ENCODE measurements at places on chromosomes 12 and 14.

GRCh38 chr12:89566615-89567014 lies 40.8 kb upstream of the POC1B start:
- no peak for DNase-seq

DNA sequence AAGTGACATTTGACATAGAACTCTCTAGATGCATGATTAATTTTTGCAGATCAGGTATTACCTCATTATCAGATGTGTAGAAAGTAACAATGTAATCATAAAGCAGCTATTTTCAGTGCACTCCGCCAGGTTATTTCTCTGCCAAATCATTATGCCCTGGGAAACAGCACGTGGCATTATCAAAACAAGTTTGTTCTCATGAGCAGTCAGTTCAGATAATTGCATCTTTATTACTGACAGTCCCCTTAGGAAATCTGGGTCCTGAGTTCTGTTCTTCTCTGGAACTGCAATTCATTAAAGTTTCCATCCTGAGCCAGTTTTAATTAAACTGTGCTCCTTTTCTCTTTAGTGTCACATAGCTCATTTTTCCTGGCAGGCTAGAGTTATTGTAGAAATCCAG lies 94.7 kb upstream of the KRR1 start:
- DNase-seq, result no peak

- DNase-seq, result no peak
Observed at GRCh38 chr12:14612898-14613445, 45.3 kb upstream of the PLBD1 start.

GRCh38 chr12:14315501-14315900 lies 50.0 kb upstream of the ATF7IP start:
- DNase-seq, result no peak

GRCh38 chr14:38481952-38482678 lies 226.2 kb upstream of the CLEC14A start:
- no peak for DNase-seq

- DNase-seq, result no peak
Observed at GRCh38 chr12:94509317-94509716, 49.6 kb upstream of the CEP83 start.

DNA sequence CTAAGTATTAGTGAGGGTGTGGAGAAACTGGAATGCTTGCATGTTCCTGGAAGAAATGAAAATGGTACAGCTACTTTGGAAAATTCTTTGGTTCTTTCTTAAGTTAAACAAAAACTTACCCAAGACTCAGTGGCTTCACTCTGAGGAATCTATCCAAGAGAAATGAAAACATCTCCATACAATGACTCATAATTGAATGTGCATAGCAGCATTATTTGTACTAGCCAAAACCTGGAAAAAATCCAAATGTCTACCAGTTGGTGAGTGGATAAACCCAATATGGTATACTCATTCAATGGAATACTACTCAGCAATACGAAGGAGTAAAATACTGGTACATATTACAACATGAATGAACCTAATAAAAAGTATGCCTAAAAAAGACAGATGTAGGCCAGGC lies 18.0 kb upstream of the CRACR2A start:
- DNase-seq, result no peak

- peak; percentile 52 for DNase-seq
Observed at GRCh38 chr12:114013575-114014345, 47.6 kb upstream of the RBM19 start.

- DNase-seq, result no peak
Observed at GRCh38 chr14:70920608-70921007, 13.3 kb downstream of the PCNX1 start.

- no peak for DNase-seq
Observed at GRCh38 chr14:74571901-74572725, 39.9 kb downstream of the LTBP2 start.

DNA sequence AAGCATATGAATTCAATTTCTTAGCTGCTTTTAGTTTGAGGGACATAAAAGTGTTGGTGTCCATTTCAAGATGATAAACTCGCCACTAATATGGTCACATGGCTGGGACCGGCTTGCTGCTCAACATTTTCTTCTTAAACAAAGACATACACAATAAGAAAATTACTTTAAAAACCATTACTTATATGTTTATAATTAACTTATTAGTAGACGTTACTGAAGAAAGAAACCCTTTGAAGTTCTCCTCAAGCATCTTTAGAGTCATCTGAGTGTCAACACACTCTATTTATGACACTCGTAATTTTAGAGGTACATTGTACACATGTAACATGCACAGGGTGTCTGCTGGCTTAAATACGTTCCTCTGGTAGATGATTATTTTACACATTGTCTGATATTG lies 74.7 kb downstream of the BMP4 start:
- DNase-seq, result no peak

GRCh38 chr14:20751963-20752562 lies 6.4 kb downstream of the EDDM3A start:
- no peak for DNase-seq

DNA sequence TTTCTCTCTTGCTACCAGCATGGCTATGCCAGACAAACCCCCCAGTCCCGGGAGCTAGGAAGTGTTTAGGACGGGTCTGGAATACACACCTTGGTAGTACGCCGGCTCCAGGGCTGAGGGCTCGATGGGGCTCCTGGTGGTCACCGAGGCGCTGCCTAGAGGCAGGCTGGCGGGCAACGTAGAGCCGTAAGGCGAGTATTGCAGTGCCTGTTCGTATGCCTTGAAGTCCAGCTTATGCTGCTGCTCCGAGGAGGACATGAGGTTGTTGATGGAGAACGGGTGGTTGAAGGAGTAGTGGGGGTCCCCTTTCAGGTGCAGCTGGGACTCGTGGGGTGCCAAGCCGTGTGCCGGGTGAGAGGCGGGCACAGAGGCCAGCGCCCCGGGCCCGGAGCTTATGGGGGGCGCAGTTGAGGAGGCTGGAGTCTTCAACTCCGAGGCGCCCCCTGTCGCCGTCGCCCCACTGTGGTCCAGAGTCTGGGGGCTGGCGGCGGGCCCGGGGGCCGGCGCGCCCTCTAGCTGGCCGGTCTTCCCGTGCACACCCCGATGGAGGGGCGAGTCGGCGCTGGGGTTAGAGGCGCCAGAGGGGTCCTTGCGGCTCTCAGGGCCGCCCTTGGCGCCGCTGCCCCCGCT lies 3.6 kb downstream of the FOXA1 start:
- DNase-seq, result peak; percentile 82

GRCh38 chr14:93941293-93941910 lies 14.3 kb downstream of the FAM181A start:
- no peak for DNase-seq

DNA sequence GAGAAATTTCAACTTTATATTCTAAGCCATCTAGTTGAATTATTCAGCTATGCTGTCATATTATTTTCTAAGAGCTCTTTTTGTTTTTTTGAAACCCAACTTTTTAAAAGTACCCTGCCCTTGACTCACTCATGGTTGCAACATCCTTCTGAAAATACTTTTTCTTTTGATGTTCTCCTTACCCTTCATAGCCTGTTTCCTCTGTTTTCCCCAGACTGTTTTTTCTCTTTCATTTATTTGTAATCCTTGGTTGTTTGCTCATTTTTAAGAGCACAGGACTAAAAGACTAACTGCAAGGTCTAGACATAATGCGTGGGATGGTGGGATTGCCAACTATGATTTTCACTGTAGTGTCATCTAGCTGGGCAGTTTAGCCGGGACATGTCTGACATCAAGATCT lies 21.2 kb upstream of the CDKL1 start:
- no peak for DNase-seq

GRCh38 chr12:113162102-113163029 lies 12.8 kb downstream of the CFAP73 start:
- DNase-seq, result peak; percentile 38

- no peak for DNase-seq
Observed at GRCh38 chr14:25394356-25394755, 344.4 kb upstream of the STXBP6 start.

- no peak for DNase-seq
Observed at GRCh38 chr14:22537436-22538310, 51.4 kb downstream of the DAD1 start.

DNA sequence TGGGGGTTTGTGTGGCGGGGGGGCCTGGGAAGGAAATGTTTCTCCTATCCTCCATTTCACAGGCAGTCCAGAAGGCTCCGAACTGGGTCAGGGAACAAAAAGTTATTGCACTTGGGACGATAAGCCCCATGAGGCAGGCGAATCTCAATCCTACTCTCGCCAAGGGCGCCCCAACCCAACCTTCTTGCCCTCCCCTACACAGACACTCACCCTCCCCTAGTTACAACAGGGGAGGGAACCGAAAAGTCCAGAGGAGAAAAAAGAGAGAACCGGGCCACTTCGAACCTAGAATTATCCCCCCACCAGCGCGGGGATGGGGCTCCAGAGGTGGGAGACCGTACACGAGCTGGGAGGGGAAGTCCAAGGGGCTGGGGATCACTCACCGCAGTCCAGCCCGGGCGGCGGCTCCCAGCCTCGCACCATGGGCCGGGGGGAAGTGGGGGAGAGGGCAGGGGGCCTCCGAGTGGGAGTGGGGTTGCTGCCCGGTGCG lies 357 bp downstream of the HOMEZ start:
- DNase-seq, result no peak

DNA sequence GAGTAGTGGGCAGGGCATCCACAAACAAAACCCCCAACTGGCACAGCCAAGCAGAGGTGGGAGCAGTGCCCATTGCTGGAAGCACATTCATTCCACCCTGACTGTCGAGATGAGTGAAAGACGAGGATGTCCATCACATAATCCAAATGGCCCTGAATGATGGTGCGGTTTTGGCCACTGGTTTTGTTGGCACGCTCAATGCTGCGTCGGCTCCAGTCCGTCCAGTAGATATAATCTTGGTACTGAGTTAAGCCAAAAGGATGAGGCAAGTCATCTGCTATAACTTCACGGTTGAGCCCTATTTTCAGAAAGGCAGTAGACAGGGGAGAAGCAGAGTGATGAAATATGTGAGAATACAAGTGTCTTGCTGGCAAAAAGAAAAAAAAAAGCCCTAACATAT lies 88.1 kb downstream of the BCL2L14 start:
- DNase-seq, result no peak

- no peak for DNase-seq
Observed at GRCh38 chr12:19978193-19978592, 390.1 kb upstream of the PDE3A start.

DNA sequence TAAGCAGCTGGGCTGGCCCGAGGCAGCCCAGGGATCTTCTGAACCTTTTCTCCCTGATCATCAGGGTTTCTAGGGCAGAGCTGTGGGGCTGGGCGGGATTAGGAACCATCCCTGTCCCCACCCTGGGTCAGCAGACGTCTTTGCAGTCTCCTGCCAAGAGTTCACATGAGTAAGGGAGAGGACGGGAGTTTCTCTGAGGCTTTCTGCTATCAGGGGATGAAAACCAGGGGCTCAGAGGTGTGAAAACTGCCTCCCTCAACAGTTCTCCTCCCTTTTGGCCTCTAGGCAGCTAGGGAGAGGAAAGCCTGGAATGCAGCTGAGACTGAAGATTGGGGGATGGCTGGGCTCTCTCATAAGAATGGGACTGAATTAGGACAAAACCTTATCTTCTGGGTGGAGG lies 7.9 kb downstream of the ZNF385A start:
- DNase-seq, result no peak

GRCh38 chr12:14394317-14395073 lies 29.0 kb downstream of the ATF7IP start:
- DNase-seq, result no peak

GRCh38 chr14:71309756-71310155 lies 402.5 kb downstream of the PCNX1 start:
- no peak for DNase-seq

- DNase-seq, result no peak
Observed at GRCh38 chr12:84072961-84073360, 839.6 kb downstream of the SLC6A15 start.

DNA sequence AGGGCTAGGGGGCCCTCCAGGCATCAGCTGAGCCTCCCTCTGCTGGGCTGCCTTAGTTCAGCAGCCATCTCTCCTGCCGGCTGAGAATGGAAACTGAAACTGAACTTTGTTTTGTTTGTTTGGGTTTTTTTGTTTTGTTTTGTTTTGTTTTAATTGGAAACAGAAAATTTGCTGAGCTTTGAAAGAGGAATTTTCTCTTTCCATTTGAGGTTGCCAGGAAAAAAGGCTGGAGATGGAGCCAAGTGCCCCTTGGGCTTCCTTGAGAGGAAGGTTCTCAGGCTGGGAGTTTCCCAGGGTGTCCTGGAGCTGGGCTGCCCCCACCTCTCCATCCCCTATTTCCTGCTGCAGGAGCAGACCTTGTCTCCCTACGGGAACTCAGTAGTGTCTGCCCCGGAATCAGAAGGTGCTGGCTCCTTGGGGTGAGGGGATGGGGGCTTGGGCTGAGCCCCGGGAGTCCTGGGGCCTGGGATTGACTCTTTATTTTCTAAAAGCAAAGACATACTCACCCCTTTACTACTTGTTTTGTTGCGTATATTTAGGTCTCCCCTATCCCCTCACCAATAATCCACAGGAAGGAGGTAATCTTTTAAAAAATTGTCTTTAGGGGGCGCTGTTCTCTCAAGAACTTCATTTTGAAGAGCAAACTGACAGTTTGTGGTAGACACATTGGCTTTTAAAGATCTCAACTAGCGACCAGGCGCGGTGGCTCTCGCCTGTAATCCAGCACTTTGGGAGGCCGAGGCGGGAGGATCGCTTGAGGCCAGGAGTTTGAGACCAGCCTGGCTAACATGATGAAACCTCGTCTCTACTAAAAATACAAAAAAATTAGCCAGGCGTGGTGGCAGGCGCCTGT lies 21.3 kb upstream of the OASL start:
- peak; percentile 48 for DNase-seq

DNA sequence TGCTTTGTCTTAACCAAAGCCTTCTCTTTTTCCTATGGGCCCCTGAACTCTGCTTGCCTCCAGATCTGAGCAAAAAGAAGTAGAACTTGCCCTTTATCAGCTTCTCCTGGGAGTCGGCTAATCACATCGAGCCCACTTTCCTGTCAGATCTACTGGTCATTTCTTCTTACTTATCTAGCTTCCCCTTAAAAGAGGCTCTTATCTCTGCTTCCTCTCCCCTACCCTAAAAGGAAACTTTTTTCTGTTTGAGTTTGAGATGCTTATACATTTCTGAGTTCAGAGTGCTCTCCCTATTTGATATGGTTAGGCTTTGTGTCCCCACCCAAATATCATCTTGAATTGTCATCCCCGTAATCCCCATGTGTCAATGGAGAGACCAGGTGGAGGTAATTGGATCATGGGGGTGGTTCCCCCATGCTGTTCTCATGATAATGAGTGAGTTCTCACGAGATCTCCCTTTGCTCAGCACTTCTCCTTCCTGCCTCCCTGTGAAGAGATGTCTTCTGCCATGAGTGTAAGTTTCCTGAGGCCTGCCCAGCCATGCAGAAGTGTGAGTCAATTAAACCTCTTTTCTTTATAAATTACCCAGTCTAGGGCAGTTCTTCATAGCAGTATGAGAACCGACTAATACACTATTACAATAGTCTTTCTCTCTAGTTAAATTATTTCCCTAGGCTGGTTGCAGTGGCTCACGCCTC lies 114.7 kb upstream of the AMN1 start:
- no peak for DNase-seq

All from WTC11 (cell line).